ENCODE measurements at places on chromosomes 5 and 9.
A peak's percentile ranks its signal among the peaks of the same experiment; 100 is the strongest.

DNA sequence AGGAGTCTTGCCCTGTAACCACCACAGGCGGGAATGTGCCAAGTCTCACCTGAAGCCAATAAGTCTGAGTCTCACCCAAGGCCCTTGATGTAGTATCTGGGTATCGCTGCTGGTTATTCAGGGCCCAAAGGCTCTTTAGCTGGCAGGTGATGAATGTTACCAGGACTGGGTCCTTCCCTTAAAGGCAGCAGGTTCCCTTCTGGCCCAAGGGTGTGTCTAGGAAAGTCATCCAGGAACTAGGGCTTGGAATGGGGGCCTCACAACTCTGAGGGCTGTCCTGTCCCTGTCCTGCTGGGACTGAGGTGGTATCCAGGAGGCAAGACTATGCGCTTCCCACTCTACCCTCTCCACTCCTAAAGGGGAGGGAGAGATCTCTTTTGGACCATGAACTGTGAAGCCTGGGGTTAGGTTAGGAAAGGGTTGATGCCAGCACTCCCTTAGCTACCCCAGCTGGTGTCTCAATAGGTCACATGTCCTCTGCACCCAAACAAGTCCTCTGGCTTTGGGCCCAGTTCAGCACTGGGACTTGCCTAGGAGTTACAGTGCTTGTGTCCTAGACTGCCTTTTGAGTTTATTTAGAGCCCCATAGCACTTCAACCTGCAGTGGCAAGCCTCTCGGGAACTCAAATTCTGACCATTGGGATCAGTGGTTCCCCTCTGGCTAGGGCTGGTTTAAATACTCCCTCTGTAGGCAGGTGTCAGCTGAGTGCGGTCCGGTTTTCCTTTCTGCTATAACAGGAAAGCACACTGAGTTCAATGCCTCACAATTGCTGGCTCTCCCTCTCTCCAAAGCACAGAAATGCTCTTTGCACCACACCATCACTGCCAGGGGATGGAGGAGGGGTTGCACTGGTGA is 22.5 kb upstream of the RANBP3L start:
- DNase-seq, result no peak

DNA sequence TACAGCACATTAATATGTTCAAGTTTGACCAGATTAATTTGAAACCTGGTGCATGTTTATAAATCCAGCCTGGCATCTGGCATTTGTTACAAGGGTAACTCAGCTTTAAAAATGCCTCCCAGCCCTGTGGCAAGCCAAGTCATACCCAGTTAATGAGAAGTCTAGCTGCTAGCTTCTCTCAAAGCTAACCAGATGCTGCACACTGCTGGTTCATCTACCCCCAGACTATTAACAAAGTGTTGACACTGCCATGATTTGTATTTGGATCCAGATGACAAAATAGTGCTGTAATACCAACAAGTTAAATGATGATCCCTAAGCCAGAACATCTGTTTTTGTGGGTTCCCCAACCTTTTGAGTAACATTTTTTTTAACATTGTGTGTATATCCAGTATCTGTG is 573.7 kb upstream of the DAB2 start:
- peak; percentile 37 for DNase-seq

GRCh38 chr5:179791881-179792611 is 1.7 kb upstream of the LTC4S start:
- no peak for DNase-seq

- DNase-seq, result no peak
Observed at GRCh38 chr5:164394686-164395194, 889.3 kb downstream of the MAT2B start.

DNA sequence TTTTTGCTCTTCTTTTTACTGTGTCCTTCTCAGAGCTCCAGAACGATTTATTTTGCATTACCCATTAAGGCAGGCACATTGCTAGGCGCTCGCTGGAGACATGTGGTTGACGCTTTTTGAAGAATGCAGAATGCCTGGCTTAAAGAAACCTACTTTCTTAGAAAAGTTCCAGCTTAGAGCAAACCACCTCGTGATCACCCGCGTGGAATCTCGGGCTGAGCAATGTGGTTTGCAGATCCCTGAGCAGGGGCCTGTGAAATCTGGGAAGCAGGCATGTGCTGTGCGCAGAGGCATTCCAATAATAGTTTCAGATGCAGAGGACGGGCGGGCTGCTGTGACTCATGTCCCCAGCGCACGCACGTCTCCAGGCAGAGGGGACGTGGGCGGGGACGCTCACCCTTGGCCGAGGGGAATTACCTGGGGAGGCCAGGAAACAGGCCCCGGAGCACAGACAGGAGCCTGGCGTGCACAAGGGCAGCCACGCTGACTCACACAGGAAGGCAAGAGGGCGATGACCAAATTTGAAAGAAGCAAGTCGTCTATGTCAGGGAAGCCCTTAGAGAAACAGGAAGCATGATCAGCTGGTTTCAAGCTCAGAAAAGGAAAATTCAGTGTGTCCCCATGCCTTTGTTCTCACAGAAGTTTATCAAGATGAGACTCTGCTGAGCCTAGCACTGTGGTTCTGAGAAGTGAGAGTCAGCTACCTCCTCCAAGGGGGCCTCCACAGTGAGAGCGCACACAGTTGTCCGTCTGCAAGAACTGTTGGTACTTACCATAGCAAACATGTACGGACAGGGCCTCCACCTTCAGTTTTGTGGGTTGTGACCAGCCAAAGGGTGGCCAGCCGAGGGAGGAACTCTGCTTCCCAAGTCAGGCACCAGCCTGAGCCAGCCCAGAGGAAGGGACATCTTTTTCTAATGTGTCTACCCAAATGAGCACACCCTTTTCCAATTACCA is 218.6 kb downstream of the PIK3R1 start:
- DNase-seq, result peak; percentile 98

DNA sequence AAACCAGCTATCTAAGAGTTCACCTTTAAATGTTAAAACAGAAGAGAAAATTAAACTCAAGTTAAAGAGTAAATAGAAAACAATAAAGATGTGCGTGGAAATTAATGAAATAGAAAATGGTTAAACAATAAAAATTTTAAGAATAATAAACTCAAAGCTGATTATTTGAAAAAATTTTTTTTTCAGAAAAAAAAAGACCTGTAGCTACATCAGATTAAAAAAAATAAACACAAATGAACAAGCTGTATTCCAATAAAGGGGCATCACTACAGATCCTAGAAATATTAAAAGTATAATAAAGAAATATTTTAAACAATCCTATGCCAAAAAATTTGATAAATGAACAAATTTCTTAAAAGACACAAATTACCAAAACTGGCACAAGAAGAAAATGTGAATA is 64.1 kb downstream of the DRD1 start:
- DNase-seq, result no peak

GRCh38 chr9:85040821-85041465 is 371.4 kb downstream of the NTRK2 start:
- DNase-seq, result no peak
